Stimulated activated naive CD4-positive, alpha-beta T cell (primary cell): ENCODE measurements at places on chromosomes 1 and 21.

DNA sequence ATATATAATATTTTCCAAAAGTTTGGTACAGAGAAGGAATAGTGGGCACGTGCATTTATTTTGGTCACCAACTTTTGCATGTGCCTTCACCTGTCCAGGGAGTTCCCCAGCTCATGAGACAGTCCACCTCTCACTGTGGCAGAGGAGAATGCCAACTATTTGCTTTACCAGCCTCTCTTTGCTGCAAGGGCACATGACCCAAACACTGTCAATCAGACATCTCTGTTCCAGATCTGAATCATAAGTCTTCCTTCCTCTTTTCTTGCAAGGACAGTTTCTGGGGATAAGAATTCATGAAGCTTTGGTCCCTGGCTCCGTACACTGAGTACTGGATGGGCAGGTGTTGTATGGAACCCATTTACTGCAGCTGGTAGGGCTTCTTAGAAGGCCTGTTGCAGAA is 38.6 kb downstream of the C1orf87 start:
- DNase-seq: no peak

GRCh38 chr1:16905868-16906702 is 10.3 kb downstream of the RNU1-2 start:
- no peak for DNase-seq

GRCh38 chr1:24551960-24552571 is 3.8 kb upstream of the NCMAP start:
- no peak for DNase-seq

GRCh38 chr1:48808496-48808895 is 31.8 kb upstream of the BEND5 start:
- DNase-seq: no peak
